ENCODE measurements at places on chromosomes 11 and 22.

DNA sequence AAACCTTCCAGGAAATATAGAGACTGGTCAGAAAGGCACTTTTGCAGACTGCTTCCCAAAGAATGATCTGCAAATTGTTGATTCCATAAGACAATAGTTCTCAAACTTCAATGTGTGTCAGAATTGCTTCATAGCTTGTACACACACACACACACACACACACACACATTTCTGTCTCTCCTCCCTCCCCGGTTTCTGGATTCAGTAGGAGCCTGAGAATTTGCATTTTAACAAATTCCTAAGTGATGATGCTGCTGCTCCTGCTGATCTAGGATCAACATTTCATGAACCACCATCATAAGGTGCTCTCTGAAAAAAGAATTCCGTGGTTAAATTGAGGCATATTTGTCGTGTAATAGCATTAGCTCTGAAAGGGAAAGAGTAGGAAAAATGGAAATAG lies 35.3 kb upstream of the FZD4 start:
- DNase-seq: no peak
- H3K27ac ChIP-seq: no peak overlapping the region
- H3K36me3 ChIP-seq: no peaks in the 10 kb centered on the region
- H3K27me3 ChIP-seq: no peaks in the 10 kb centered on the region
- H3K4me3 ChIP-seq: no peak overlapping the region

DNA sequence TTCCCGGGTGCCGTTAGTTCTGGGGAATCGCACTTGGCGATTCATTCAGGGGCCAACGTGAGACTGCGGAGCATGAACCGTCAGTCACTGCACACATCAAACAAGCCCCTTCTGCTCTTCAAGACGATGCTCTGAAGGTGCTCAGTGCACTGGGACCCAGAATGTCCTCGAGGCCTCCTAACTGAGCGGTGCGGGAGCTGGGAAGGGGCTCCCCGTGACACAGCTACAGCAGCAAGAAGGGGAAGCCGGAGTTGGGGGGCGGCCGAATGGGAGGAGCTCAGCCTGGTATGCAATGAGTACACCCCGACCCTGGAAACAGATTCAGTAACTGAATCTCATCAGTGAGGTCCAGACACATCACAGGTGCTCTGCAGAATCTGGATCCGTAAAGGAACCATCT lies 150.8 kb downstream of the SHANK2 start:
- no peak for DNase-seq
- H3K36me3 ChIP-seq: no peaks in the 10 kb centered on the region
- no peaks in the 10 kb centered on the region for H3K4me1 ChIP-seq
- no peak overlapping the region for H3K27ac ChIP-seq
- no peak overlapping the region for H3K4me3 ChIP-seq
- H3K27me3 ChIP-seq: no peaks in the 10 kb centered on the region

DNA sequence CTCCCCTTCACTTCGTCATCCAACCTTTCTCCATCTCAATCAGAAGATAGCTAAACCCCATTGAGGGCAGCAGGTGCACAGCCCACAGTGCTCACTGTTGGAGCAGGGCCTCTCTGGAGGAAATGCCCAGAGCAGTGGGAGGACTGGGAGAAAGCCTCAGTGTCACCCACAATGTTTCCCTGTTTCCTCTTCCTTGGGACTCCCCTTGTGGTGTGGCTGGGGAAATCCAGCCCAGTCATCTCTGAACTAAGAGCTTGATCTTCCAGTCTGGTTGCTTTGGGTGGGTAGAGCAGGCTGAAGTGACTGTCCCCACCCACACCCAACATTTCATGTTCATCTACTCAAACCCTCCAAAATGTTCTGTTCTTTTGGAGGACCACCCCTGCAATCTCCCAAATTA lies 29.8 kb upstream of the EED start:
- peaks cover 3% of the 10 kb centered on the region for H3K4me1 ChIP-seq
- H3K27ac ChIP-seq: no peak overlapping the region
- H3K36me3 ChIP-seq: no peaks in the 10 kb centered on the region
- H3K27me3 ChIP-seq: no peaks in the 10 kb centered on the region
- no peak for DNase-seq
- no peak overlapping the region for H3K4me3 ChIP-seq

- no peak overlapping the region for H3K4me3 ChIP-seq
- H3K27ac ChIP-seq: no peak overlapping the region
- no peak for DNase-seq
- no peaks in the 10 kb centered on the region for H3K27me3 ChIP-seq
- H3K36me3 ChIP-seq: no peaks in the 10 kb centered on the region
- H3K4me1 ChIP-seq: no peaks in the 10 kb centered on the region
Measured at GRCh38 chr11:12642806-12643428, 31.3 kb upstream of the TEAD1 start.

DNA sequence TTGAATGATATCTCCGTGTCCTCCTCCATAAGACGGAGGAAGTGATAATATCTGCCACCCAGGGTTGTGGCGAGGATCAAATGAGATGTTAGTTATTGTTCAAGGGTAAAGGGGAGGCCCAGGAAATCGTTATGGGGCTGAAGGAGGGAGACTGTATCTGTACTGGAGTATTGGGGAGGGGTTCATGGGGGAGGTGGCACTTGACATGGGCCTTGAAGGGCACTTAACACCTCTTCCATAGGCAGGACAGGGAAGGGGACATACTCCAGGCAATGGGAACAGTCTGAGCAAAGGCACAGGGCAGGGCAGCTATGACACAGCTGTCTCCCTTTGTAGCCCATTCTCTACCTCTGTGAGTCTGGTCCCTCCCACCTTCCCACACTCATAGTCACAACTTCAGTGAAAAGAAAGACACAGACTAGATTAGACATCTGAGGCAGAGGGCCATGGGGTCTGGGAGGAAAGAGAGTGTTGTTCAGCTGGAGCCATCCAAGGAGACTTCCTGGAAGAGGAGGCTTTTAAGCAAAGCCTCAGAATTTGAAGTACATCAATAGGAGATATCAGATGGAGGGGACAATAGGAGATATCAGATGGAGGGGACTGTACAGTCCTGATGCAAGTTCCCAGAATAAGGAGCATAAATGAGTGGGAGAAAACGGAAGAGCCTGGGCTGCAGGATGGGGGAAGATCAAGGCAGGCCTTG lies 15.8 kb upstream of the DGKZ start:
- H3K4me1 ChIP-seq: no peaks in the 10 kb centered on the region
- no peak for DNase-seq
- H3K36me3 ChIP-seq: no peaks in the 10 kb centered on the region
- H3K27ac ChIP-seq: no peak overlapping the region
- H3K4me3 ChIP-seq: no peak overlapping the region

GRCh38 chr11:4134806-4135205 lies 40.2 kb downstream of the RRM1 start:
- DNase-seq: no peak
- H3K4me3 ChIP-seq: no peak overlapping the region
- H3K27me3 ChIP-seq: no peaks in the 10 kb centered on the region
- no peak overlapping the region for H3K27ac ChIP-seq
- H3K4me1 ChIP-seq: no peaks in the 10 kb centered on the region
